ENCODE measurements at places on chromosomes 2 and 18. TPM values are rescaled to one million over a fixed set of nuclear protein-coding genes. Genes with fewer than 3 reads are reported as not detected.

GRCh38 chr18:52341608-52342381 is 1.8 kb downstream of the DCC start:
- no peak for DNase-seq

Gene ALKAL2
- 3.0 TPM for total RNA-seq

- peak; percentile 8 for DNase-seq
These were observed 64.0 kb downstream of the BOD1L2 start for GRCh38 chr18:57210716-57211411.

Gene TGFA
- total RNA-seq: 33.5 TPM
